Activated gamma-delta T cell treated with anti-CD3 and anti-CD28 coated beads, Interleukin-2, amount 50 U/mL, for 16 hours (primary cell): ENCODE measurements at places on chromosomes 6 and 20.

- no peak for DNase-seq
These were observed 215.1 kb downstream of the DLL1 start for GRCh38 chr6:170075659-170076223.

GRCh38 chr6:73394577-73395354 is at the start of gene DDX43:
Gene DDX43, plus strand, starts transcription at chr6:73394828. Its CDS starts 78 bp downstream, at chr6:73394906.
- DNase-seq = no peak

DNA sequence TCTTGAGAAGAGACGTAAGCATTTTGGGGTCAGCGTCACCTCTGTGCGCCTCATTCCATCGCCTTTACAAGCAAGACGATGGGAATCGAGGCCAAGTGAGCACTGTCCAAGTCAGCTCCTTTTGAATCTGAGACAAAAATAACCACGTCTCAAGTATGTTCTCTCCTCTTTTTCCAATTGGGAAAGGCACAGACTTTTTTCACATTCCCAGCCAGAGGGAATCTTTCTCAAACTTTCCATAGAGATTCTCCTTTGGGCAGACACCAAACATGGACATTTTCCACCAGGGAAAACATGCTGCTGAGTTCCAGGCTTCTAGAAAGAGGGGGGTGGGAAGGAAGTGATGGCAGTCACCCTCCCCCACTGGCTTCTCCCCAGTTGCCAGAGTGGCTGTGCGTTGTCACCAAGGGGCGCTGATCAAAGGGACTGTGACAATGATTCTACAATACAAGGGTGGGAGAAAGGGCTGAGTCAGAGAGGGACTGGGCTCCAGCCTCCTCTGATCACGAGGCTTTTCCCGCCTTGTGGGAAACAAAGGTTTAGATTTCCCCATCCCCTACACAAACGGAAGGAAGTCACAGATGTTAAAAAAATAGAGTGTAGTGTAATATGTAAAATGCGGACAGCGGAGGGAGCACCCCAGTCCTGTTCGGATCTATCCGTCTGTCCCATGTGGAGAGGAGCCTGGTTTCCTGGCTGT is 281.9 kb upstream of the RNF24 start:
- no peak for DNase-seq

DNA sequence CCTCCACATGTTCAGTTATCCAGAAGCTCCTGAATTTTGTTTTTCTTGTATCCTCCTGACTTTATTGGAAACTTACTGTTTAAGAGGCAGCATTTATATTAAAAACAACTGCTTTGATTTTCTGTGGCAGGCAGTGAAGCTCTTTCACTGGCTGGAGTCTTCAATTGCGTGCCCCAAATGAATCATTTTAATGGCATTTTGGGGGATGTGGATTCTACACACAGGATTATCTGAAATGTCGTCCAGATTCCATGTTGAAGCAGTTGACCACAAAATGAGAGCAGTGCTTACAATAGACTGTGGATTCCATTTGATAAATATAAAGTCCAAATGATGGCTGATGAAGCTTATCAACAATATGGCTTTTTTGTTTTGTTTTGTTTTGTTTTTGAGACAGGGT is 41.0 kb upstream of the HIVEP1 start:
- DNase-seq = no peak

DNA sequence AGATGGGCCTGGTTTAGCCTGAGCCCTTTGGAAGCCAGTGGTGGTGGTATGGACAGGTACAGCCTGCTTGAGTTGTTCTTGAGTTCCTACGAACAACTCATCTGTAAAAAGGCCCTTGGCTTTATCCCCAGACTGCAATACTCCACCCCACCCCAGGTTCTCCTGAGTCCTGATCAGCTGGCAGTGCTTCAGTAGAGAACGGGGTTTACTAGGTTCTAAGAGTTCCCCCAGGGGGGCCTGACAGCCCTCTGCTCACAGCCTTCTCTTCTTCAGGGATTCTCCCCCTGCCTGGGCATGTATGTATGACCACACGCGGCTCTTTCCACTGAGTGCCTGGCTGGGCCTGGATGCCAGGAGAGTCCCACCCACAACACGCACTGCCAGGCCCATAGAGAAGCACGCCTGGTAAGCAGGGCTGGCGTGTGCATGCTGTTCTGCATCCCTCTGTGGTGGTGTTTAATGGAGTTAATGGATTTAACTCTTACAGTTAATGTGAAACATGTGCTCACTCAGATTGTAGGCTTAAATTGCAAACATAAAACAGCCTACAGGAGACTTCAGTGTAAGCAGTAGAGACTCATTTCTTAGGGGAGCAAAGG is 44.3 kb upstream of the SLC4A11 start:
- no peak for DNase-seq
